ENCODE measurements at places on chromosomes 5 and 9.

GRCh38 chr5:132296412-132297016 is 2.3 kb downstream of the SLC22A4 start:
- DNase-seq: no peak

- DNase-seq: no peak
Observed at GRCh38 chr5:139682016-139682975, 34.1 kb downstream of the CXXC5 start.

GRCh38 chr9:128629852-128630545 is 26.6 kb downstream of the DYNC2I2 start:
- no peak for DNase-seq

- no peak for DNase-seq
Observed at GRCh38 chr9:115400796-115401195, 282.8 kb upstream of the TNC start.

DNA sequence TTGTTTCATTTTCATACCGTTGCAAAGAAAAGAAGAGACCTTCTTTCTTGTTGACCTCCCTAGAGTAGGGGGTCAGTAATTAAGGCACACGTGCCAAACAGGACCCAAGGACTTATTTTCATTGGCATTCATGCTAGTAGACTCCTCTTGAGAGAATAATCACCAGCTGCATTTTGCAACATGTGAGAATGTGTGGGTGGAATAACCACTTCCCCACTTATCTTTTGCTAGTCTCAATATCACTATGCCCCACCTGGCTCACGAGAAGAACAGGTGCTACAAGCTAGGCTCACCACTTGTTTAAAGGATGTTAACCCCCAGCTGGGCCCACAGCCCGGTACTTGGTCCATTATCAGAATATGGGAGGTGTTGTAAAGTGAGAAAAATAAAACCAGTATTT is 460.7 kb upstream of the MEF2C start:
- no peak for DNase-seq

GRCh38 chr5:96463091-96463490 is 30.0 kb upstream of the PCSK1 start:
- DNase-seq: no peak

GRCh38 chr5:17069995-17070511 is 134.0 kb upstream of the MYO10 start:
- DNase-seq: no peak

- DNase-seq: no peak
Observed at GRCh38 chr5:95134326-95134725, 150.6 kb downstream of the MCTP1 start.

GRCh38 chr9:110623462-110624025 is 44.0 kb upstream of the SVEP1 start:
- DNase-seq: no peak

GRCh38 chr5:127290019-127290945 is at the start of gene MEGF10:
MEGF10 (plus strand) TSS chr5:127290796; CDS start chr5:127331309, 40,513 bp downstream.
- no peak for DNase-seq

DNA sequence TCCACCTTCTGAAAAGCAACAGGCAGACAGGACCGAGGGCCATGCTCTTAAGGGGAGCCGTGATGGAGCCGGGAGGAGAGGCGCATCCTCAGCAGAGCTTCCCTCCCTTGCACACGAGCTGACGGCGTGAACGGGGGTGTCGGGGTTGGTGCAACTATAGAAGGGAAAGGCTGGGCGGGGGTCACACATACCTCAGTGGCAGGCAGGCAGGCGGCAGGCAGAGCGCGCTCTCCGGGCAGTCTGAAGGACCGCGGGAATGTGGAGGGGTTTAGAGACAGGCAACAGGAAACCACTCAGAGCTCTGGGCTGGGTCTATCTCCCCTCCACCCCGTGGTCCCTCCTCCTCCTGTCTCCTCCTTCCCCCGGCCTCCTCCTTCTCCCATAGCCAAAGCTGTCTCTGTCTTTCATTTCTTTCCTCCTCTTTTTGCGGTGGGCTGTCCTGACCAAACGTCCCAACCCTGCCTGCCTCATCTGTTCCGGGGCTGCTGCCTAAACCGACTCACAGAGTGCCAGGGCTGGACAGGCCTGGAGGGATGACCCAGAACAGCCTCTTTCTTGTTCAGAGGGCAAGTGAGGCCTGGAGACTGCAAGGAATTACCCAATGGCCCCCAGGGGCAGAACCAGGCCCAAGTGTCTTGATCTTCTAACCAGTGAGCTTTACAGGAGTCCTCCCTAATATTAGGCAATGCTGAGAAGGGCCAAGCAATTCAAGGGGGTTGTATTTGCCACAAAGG is at the start of gene SPARC:
TSS of gene SPARC (minus strand) at position 242 of the 734 bp plus-strand sequence. CDS start 10,727 bp downstream, outside the sequence.
- no peak for DNase-seq

DNA sequence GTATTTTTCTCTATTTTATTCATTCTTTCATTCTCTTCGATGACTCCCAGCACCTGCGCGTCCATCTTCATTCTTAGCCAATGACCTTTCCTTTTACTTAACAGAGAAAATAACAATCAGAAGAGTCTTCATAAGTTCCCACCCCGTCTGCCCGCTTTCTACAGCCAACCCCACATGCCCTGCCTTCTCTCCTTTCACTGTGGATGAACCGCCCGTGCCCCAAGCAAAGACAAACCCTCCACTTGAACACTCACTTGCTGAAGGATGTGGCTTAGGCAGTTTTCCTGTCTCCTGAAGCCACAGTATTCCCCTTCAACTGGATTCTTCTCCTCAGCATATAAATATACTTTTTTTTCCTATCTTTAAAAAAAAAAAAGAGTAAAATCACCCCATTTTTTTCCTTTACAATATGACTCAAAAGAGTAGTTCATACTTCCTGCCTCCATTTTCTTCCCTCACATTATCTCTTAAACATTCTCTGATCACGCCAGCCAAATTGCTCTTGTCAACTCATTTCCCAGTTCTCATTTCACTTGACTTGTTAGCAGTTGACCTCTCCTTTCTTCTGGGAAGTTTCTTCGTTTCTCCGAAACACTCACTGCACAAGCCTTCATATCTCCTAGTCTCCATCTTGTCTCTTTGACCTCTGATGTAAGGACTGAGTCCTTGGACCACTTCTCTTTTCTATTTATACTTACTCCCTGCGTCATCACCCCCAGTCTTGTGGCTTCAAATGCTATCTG is 11.1 kb downstream of the NIPSNAP3B start:
- DNase-seq: no peak
